ENCODE measurements at places on chromosomes 11 and 22. TPM values are rescaled to one million over a fixed set of nuclear protein-coding genes. Genes with fewer than 3 reads are reported as not detected.

PRR5L gene
- total RNA-seq = 7.3 TPM

- DNase-seq = peak; percentile 78
Measured at GRCh38 chr11:33015621-33016551, at the start of gene DEPDC7. Gene DEPDC7 (plus strand): TSS chr11:33015878. CDS start chr11:33015956, 78 bp downstream.

DNA sequence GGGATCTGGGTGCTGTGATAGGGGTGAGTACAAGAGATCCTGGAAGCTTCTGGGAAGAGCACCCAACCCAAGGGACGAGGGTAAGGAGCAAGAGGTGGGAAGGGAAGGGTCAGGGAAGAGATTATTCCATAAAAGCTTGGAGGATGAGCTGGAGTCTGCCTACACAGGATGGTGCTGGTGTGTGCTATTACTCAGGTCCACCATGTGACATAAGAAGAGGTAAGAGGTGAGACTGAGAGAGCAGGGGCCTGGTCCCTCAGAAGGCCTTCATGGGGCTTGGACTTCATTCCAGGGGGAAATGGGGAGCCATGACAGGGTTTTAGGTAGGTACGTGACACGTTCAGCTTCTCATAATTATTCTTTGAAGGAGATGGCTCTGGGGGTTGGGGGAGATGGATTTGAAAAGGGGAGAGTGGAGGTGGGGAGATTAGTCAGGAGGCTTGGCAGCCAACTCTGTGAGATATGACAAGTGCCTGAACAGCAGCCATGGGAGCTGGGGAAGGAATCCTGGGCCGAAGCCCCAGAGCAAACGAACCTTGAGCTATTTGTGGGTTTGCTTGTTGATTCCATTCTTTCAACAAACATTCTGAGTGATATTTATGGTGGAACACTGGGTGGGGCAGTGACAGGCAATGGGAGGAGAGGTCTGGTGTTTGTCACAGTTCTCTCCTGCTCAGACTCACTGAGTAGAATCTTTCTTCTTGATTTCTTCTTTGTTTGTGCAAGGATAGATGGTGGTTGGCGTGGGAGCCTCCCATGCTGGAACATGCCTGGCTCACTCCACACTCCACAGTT is 11.2 kb upstream of the NCAM1 start:
- DNase-seq = no peak

DNHD1 gene
- total RNA-seq = 9.4 TPM

CRYAB gene
- 11.9 TPM for total RNA-seq

MS4A15 gene
- not detected for total RNA-seq

- DNase-seq = no peak
Measured at GRCh38 chr11:72039856-72040401, 40.4 kb downstream of the NUMA1 start.

DNA sequence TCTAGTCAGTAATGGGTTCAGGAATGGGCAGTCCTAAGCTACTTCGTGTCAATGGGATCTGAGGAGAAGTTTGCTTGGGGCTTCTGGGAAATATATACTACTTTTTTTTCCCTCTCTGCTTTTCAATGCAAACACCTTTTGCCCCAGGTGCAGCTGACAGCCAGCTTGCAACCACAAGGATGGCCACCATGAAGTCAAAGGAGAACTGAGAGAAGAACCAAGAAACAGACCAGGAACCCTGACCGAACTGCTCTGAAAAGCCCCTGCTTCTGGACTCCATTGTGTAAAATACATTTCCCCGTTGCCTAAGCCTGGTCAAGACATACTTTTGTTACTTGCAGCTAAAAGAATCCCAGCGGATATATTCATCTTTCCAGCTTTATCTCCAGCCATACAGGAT is 20.1 kb upstream of the CD44 start:
- DNase-seq = no peak

- DNase-seq = no peak
Measured at GRCh38 chr11:64525711-64526110, 65.3 kb upstream of the SLC22A12 start.

PHRF1 gene
- total RNA-seq = 41.4 TPM

FAR1 gene
- 126 TPM for total RNA-seq

DNA sequence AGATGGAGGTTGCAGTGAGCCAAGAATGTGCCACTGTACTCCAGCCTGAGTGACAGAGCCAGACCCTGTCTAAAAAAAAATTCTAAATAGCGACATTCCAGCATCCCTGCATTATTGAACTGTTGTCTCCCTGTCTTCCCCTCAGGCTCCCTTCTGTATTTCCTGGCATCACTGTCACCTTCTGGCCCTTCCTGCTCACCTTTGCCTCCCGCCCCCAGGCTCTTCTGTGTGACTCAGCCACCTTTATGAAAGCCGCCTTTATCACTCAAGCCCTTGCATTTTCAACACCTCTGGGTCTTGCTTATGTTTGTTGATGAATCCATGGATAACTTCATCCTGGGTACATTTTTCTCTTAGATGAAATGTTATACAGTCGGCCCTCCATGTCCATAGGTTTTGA is 21.1 kb downstream of the UBASH3B start:
- peak; percentile 78 for DNase-seq

DNA sequence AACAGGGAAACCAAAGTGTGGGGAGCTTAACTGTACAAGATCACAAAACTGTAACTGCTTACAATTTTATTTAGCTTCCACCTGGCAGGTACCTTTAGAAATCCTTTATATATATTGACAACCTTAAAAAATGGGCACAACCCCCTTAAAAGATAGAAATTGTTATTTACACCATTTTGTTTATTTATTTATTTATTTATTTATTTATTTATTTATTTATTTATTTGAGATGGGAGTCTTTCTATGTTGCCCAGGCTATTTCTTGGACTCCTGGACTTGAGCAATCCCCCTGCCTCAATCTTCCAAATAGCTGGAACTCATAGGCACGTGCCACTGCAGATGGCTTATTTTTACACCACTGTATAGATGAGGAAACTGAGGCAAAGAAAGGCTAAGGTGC is 74.5 kb downstream of the INSC start:
- no peak for DNase-seq

GRCh38 chr22:26576026-26576680 is 13.8 kb downstream of the TPST2 start:
- no peak for DNase-seq

DNA sequence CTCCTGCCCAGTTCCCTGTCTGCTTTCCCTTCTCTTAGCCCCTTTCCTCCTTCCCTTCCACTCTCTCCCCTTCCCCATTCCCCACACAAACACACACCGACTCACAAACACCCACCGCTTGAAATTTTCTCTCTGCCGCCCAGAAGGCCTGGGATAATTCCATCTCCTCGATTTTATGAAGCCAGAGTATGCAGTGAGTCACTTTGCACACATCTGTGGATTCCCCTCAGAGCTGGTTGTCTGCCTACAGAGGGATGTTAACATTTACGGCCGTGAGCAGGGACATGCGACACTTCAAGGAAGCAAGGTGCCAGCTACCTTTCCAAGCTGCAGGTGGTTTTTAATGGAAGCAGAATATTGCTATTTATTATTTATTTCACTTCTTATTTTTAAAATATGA is 332.0 kb downstream of the TENM4 start:
- no peak for DNase-seq

DNA sequence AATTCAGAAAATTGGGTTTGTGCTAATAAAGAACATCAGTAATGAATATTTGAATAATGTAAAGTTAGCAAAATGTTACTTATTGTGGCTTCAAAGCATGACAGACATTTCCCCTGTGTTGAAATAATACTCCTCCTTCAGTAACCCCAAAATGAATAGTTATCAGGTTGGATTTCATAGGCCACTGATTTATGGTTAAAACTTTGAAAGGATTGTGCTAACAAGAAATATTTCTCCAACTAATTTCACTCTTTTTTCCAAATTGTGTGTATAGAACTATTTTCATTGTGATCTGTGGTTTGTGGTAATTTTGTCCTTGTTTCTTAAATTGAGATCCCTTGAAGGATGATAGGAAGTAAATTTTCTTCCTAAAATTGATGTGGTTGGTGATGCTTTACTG is 7.9 kb downstream of the DDX10 start:
- DNase-seq = no peak

DNA sequence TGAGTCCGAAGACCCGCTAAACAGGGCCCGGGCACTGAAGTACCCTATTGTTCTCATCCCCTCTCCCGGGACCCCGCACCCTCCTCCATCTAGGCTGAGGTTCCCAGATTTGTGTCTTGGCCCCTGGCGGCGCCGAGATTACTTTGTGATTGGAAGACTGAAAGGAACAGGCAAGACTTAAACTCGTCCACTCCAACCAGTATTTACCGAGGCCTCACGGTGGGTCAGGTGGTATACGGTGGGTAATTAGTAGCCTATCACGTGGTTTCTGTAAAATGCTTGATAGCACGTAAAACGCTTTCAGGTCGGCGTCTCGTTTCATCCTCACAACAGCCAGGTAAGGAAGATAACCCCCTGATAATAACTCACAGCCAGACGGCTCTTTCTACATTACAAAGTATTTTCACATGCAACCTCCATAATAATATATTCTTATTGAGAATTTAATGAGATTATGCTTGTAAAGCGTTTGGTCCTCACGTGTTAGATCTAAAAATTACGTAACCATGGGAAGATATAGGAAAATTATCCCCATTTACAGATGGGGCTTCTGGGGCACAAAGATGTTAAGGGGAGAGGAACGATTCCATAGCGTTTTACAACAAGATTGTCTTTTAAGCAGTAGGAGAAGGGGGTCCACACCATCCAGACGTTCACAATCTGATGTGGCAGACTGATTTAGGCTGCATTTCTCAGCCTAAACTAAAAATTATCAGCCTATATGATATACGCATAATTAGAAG is 642 bp upstream of the PIK3C2A start:
- DNase-seq = peak; percentile 81

Measured in mammary epithelial cell (primary cell).